ENCODE measurements at places on chromosomes 7 and 10.
A peak's percentile ranks its signal among the peaks of the same experiment; 100 is the strongest.

DNA sequence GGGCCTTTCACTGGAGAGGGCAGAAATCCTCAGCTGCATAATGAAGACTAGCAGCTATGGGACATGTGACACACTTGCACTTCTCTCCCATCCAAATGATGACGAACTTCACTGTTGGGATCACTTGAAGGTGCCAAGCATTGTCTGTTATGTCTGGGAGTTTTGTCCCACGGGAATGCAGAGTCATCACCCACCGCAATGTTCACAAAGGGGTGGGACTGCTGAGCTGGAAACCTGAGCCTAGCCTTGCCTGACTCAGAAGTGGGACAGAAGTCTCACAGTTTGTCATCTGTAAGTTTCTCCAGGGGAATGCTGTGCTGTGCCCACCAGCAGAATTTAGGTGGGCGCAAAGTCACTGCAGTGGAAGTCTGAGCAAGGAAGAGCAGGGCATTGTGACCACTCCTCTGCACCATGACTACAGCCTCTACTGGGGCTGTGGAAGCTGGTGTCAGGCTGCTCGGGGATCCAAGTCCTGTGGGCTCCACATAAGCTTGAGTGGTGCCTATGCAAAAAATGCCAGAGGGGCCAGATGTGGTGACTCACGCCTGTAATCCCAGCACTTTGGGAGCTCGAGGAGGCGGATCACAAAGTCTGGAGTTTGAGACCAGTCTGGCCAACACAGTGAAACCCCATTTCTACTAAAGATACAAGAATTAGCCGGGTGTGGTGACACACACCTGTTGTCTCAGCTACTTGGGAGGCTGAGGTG lies 472.0 kb upstream of the CNTNAP2 start:
- no peak for DNase-seq

GRCh38 chr7:9937944-9938631 lies 1035.6 kb upstream of the PHF14 start:
- DNase-seq, result no peak

DNA sequence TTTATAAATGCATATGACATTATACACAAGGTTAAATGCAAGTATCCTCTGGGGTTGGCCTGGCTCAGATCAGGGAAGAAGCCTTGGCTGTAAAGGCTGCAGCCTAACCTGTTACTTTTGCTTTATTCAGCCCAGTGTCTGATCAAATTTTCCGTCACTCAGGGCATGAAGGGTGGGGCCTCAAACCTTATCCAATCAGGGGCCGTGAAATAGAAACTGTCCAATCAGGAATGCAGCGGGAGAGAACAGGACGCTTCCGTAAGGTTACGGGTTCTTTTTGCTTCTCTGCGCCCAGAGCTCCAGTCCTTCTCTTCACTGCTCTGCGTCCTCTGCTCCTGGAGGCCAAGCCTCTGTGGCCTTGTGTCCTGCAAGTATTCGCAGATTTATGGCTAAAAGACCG lies at the start of gene ZNF716:
Gene ZNF716 (plus strand): TSS at position 274 of the 400 bp plus-strand sequence. CDS start 112 bp downstream, at position 386.
- DNase-seq, result no peak

DNA sequence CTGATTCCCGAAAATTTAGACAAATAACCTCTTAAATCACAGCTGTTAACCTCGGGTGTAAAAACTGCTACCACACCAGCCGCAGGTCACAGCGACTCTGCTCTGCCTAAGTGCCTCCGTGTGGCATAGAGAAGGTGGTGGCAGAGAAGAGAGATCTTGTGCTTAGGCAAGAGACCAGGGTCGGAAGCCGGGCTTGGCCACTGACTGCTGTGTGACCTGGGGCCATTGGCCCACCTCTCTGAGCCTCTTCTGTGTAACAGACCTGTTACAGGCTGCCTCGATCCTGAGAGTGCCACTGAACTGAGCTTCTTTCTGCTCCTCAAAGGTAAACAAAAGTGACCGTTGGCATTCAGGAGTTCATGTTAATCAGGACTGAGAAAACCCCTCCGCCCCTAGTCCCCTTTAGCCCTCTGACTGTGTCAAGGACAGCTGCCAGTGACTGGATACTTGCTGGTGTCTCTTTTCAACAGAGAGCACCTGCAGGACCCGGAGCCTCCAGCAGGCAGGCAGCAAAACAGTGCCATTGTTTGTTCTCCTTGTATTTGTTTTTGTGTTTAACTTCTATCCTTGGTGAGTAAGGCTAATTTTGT lies 36.5 kb downstream of the ZMIZ1 start:
- DNase-seq, result no peak

DNA sequence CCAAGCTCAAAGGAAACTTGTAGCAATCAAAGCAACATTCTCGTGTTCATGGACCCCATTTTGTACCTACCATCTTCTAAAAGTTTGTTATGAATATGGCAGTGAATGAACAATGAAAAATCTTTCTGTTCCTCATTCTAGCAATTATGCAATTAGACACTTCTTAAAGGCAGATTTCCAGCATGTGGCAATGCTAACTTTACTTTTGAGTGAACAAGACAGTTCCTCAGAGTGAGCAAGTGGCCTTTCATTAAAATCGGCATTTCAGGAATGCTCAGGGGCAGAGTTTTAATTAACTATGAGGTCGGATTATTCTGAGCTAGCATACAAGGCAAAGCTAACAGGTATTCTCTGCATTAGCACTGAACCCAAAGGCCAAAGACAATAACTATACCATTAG lies 48.4 kb upstream of the NFE2L3 start:
- DNase-seq, result no peak

- peak; percentile 47 for DNase-seq
Observed at GRCh38 chr7:727104-727805, at the start of gene PRKAR1B. TSS of gene PRKAR1B (minus strand) at chr7:727281. CDS start at chr7:711505, 15,776 bp downstream.

DNA sequence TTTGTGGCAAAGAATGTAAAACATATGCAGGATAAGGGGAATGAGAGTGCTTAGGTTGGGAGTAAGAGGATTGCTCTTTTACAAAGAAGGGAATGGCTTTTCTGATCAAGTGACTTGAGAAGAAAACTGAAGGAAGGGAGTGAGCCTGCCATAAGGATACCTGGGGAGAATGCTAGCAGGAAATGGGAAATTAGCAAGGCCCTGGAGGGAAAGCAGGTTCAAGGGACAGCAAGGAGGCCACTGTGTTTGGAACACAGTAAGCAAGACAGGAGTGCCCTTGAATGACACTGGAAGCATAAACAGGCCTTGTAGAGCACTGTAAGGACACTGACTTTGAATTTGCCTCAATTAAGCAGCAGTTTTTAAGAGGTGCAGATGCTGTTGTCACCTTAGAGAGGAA lies 1069.9 kb downstream of the DNAJB9 start:
- DNase-seq, result no peak

- DNase-seq, result no peak
Observed at GRCh38 chr7:91551377-91552175, 287.3 kb downstream of the FZD1 start.

GRCh38 chr10:95466436-95466835 lies 94.7 kb downstream of the SORBS1 start:
- DNase-seq, result no peak

- no peak for DNase-seq
Observed at GRCh38 chr10:4813023-4813422, 13.0 kb upstream of the AKR1E2 start.

DNA sequence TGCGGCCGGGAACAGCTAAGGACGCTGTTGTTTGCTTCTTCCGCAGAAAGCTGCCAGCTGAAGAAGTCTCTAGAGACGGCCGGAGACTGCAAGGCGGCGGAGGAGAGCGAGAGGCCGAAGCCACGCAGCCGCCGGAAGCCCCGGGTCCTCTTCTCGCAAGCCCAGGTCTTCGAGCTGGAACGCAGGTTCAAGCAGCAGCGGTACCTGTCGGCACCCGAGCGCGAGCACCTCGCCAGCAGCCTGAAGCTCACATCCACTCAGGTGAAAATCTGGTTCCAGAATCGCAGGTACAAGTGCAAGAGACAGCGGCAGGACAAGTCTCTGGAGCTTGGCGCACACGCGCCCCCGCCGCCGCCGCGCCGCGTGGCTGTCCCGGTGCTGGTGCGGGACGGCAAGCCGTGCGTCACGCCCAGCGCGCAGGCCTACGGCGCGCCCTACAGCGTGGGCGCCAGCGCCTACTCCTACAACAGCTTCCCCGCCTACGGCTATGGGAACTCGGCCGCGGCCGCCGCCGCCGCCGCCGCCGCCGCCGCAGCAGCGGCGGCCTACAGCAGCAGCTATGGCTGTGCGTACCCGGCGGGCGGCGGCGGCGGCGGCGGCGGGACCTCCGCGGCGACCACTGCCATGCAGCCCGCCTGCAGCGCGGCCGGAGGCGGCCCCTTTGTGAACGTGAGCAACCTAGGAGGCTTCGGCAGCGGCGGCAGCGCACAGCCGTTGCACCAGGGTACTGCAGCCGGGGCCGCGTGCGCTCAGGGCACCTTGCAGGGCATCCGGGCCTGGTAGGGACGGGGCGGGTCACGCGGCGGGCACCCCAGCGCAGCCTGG lies 2.4 kb downstream of the NKX2-3 start:
- DNase-seq, result peak; percentile 52

DNA sequence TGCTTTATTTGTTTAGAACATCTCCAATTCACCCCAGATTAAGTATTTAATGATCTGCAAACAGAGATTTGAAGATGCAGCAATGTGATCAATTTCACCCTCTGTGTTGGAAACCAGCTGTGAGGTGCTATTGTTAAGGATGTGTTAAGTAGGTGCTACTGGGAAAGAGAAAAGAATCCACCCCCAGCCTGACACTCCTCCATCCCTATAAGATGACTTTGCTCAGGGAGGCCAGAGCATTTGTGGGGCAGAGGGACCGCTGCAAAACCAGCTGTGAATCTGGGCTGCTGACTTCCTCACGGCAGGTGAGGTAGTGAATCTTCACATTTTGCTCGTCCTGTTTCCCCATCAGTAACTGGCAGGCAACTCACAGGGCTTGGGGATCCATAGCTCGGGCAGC lies 297.5 kb downstream of the GFRA1 start:
- DNase-seq, result no peak

DNA sequence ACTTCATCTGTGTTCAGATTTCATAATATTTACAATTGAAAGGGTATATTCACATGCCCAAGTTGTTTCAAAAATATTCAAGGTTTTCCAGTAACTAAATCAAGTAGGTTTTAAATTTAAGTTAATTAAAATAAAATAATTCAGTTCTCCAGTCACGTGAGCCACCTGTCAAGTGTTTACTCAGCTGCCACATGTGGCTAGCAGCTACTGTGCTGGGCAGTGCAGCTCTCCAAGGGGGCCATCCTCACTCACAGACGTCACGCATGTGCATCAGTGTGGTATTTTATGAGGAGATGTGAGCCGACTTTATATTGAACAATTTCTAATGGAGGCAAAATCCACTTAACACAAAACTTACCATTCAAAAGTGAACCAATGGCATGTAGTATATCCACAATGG lies 69.7 kb upstream of the CAMK2B start:
- no peak for DNase-seq

DNA sequence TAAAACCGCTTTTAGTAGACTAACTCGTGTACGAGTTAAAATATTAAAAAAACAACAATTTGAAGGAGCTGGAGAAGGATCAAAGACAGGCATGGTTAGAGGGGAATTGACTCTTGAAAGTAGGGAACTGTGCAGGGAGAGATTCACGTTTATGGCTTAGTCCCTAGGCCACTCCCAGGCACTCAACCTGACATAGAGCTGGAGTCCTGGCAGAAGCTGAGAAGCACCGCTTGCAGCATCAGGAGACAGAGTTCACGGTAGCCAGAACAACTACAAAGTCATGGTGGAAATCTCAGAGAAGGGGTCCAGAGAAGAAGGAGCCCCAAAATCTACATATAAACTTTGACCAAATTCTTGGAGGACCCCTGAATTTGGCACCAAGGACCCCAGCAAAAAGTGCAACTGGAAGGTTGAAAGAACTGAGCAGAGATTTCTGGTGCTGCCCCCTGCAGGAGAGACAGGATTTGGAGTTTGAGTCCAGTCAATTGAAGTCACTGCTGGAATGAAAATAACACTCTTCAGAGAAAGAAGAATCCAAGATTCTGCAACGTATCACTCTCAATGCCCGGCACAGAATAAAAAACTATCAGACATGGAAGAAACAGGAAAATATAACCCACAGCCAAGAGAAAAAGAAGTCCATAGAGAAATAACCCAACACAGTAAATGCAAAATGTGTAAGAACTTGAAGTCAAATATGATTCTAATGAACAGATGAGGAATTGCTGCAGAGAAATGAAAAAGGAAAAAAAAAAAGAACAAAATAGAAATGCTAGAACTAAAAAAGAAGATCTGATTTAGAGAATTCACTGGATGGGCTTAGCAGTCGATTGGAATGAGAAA lies 493.3 kb upstream of the PODXL start:
- peak; percentile 43 for DNase-seq

DNA sequence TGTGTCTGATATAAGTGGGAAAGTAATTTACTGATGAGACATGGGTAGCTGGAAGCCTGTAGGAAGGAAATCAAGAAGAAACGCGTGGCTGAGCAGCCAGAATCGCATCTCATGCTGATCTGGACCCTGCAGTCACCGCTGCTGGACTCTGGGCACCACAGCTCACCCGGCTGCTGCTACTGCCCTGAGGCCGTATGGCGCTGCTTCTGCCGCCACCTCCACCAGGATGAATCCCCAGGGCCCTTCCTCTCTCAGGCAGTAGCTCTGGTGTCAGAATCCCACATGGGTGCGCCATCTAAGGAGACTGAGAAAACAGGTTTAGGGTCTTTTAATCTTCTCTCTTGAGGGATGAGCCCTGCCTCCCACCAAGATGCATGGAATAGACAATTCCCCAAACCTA lies 70.3 kb upstream of the AGK start:
- DNase-seq, result no peak

- DNase-seq, result no peak
Observed at GRCh38 chr7:127150543-127150942, 102.2 kb downstream of the GRM8 start.

- DNase-seq, result no peak
Observed at GRCh38 chr10:71239131-71239915, 27.0 kb downstream of the UNC5B start.

- no peak for DNase-seq
Observed at GRCh38 chr7:21763818-21764217, 181.9 kb downstream of the CDCA7L start.

DNA sequence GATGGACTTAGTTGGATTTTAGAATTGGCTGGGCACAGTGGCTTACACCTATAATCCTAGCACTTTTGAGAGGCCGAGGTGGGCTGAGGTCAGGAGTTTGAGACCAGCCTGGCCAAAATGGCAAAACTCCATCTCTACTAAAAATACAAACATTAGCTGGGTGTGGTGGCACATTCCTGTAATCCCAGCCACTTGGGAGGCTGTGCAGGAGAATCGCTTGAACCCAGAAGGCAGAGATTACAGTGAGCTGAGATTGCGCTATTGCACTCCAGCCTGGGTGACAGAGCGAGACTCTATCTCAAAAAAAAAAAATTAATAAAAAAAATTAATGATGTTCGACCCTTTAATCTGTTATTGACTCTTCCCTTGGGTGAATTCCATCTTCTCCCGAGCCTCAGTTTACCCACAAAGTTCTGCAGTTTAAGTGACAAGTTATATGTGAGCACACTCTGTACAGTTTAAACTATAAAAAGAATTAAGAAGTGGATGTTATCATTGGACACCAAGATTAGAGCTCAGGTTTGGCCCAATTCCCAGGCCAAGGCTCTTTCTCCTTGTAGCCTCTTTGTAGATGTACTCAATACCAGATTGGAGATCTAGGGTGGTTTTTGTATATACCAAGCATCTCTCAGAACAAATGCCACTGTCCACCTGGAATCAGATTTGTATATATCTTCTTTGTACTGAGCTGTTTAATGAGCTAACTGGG lies 15.0 kb downstream of the KAT6B start:
- DNase-seq, result no peak

GRCh38 chr7:27453702-27454405 lies 208.8 kb downstream of the HIBADH start:
- DNase-seq, result no peak

- DNase-seq, result no peak
Observed at GRCh38 chr7:128735436-128735835, 3.7 kb upstream of the CALU start.

- DNase-seq, result no peak
Observed at GRCh38 chr10:20391629-20392028, 505.5 kb downstream of the NEBL start.

All from activated T-cell treated with anti-CD3 and anti-CD28 coated beads, Interleukin-2, amount 50 U/mL, for 48 hours (primary cell).